ENCODE measurements at places on chromosomes 11 and 22. TPM values are rescaled to one million over a fixed set of nuclear protein-coding genes. Genes with fewer than 3 reads are reported as not detected.

The GGTLC2 gene
- total RNA-seq: not detected

The CYTH4 gene
- 41.1 TPM for total RNA-seq

The ZNF215 gene
- 0.24 TPM for total RNA-seq

The OR2D2 gene
- total RNA-seq: not detected

The RAB39A gene
- 0.53 TPM for total RNA-seq

The SCGB1C1 gene
- total RNA-seq: not detected

The CHRNA10 gene
- 3.4 TPM for total RNA-seq

The OR51B4 gene
- total RNA-seq: not detected

The KLHL35 gene
- 1.5 TPM for total RNA-seq

The TMPRSS13 gene
- total RNA-seq: 0.36 TPM

The DCHS1 gene
- total RNA-seq: 1.6 TPM

The SYVN1 gene
- total RNA-seq: 78.8 TPM

The VPREB1 gene
- not detected for total RNA-seq

The MYRF gene
- 3.7 TPM for total RNA-seq

DNA sequence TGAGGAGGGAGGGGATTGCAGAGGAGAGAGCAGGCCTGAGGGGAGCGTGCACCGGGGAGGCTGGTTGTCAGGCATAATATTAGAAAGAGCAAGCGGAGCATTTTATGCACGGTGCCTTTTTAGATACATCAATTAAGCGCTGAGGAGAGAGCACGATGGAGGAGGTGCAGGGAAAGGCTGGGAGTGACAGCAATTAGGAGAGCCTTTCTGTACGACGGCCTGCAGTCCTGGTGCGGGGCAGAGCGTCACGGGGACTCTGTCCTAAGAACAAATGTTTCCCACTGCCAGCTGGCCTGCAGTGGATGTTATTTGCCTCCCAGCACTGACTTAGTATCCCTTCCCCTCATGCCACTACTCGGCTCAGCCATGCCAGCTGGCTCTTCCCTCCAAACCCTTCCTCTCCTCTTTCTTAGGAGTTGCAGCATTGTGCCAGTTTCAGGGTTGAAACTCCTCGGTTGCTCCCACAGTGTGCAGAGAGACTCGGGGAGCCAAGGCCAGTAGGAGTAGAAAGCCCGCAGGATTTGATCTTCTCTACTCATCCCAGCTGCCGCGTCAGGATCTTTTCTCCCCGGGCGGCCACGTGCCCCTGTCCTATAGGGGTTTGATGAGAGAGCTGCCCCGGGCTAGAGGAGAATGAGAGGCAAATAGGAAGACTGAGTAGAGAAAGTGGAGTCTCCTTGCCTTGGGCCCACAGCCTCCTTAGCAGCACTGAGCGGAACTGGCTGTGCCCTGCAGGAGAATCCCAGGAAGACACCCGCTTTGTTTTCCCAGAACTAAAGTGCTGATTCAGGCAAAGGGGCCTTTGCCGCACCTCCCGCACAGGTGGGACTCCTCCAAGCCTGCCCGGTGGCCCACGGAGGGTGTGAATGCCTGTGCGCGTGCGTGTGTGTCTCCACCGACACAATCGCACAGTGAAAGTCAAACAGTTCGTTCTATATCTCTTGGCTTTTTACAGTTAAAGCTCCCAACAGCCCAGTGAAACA is 875.3 kb downstream of the NTM start:
- H3K4me3 ChIP-seq: no peak overlapping the region
- no peaks in the 10 kb centered on the region for H3K4me1 ChIP-seq
- H3K36me3 ChIP-seq: no peaks in the 10 kb centered on the region
- no peak for DNase-seq

DNA sequence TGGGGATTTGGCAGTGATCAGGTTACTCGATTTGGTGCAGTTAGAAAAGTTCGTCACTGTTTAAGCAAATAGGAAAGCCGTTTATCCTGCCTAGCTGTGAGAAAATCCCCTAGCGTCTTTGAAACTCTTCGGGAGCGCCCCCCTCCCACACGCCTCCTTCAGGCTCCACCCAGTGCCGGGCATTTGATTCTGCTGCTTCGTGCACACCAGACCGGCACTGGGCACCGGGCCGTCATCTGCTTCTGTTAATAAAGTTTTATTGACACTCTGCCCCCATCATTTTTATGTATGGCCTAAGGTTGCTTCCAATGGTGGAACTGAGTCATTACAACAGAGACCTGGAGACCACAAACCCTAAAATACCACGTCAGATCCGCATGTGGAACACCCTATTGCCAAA is 50.9 kb downstream of the IGF2 start:
- peaks cover 20% of the 10 kb centered on the region for H3K27me3 ChIP-seq
- no peak for DNase-seq
- H3K4me3 ChIP-seq: no peak overlapping the region
- H3K36me3 ChIP-seq: peaks cover 7% of the 10 kb centered on the region
- no peak overlapping the region for H3K27ac ChIP-seq
- H3K4me1 ChIP-seq: no peaks in the 10 kb centered on the region

- no peak overlapping the region for H3K4me3 ChIP-seq
- peaks cover 8% of the 10 kb centered on the region for H3K4me1 ChIP-seq
Observed at GRCh38 chr11:78354408-78355308, 63.0 kb downstream of the GAB2 start.

DNA sequence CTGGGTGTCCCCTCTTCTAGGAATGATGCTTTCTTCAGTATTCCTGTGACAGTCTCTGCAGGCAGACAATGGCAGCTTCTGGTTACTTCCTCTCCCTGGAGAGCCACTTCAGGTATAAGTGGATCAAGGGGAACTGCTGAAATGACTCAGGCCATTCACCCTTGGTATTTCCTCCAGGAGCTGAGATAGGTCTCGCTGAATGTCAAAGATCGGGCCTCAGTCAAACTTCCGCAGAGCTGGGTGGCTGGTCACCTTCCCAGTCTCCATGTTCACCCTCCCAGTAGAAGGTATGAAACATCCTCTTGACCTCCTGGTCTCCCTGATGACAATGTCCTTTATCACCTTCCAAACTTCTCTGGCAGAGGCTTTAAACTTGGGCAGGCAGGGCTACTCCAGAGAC is 1.8 kb upstream of the ANKK1 start:
- H3K27me3 ChIP-seq: peaks cover 6% of the 10 kb centered on the region
- H3K27ac ChIP-seq: no peak overlapping the region
- no peak for DNase-seq
- no peak overlapping the region for H3K4me3 ChIP-seq
- H3K36me3 ChIP-seq: no peaks in the 10 kb centered on the region
- H3K4me1 ChIP-seq: no peaks in the 10 kb centered on the region

GRCh38 chr11:103947546-103947919 is 88.9 kb upstream of the DDI1 start:
- no peak overlapping the region for H3K4me3 ChIP-seq
- H3K36me3 ChIP-seq: peaks cover 10% of the 10 kb centered on the region
- no peak for DNase-seq
- no peaks in the 10 kb centered on the region for H3K27me3 ChIP-seq
- H3K27ac ChIP-seq: no peak overlapping the region
- peaks cover 7% of the 10 kb centered on the region for H3K4me1 ChIP-seq

- no peaks in the 10 kb centered on the region for H3K36me3 ChIP-seq
- no peak overlapping the region for H3K4me3 ChIP-seq
- H3K4me1 ChIP-seq: no peaks in the 10 kb centered on the region
Observed at GRCh38 chr11:11290354-11290753, 62.7 kb downstream of the CSNK2A3 start.

GRCh38 chr22:39214383-39215069 is 30.3 kb downstream of the PDGFB start:
- H3K4me1 ChIP-seq: peaks cover 5% of the 10 kb centered on the region
- no peaks in the 10 kb centered on the region for H3K36me3 ChIP-seq
- no peak for DNase-seq

DNA sequence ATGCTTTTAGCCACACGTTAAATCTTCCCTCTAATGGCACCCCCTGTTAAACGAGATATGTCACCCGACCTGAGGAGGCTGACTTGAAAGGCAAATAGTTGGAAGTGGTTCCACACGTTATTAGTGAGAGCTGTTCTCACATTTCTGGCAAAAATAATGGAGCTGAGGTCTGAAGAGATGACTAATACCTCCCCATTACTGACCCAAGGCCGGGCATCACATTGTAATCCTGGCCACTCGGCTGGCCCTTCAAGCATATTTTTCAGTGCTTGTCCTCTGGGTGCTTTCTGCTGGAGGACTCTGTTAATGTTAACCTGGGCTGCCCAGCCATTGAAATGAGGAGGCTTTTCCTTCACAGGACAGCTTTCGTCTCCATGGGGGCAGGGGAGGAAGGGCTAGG is 260.0 kb upstream of the CADM1 start:
- peaks cover 4% of the 10 kb centered on the region for H3K4me1 ChIP-seq
- H3K36me3 ChIP-seq: no peaks in the 10 kb centered on the region
- peaks cover 5% of the 10 kb centered on the region for H3K27me3 ChIP-seq
- no peak overlapping the region for H3K27ac ChIP-seq

DNA sequence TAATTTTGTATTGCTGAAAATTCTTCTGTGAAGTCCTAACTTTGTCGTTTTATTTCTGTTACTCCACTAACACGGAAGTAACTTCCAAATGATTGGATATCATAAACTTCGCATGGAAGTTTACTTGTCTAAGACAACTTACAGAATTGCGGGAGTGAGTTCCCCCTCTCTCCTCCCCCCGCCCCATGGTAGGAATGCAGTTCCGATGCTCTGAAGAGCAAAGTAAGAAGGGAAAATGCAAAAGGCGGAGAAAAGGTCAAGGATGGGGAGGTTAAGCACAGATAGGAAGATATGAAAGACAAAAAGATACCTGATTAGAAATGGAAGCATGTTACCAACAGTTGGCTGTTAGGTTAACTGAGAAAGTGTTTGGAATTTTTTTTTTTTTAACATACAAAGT is 1.3 kb downstream of the EIF3M start:
- H3K4me1 ChIP-seq: peaks cover 33% of the 10 kb centered on the region
- DNase-seq: no peak
- H3K36me3 ChIP-seq: peaks cover 14% of the 10 kb centered on the region
- H3K27ac ChIP-seq: peak overlapping the region; percentile 96

DNA sequence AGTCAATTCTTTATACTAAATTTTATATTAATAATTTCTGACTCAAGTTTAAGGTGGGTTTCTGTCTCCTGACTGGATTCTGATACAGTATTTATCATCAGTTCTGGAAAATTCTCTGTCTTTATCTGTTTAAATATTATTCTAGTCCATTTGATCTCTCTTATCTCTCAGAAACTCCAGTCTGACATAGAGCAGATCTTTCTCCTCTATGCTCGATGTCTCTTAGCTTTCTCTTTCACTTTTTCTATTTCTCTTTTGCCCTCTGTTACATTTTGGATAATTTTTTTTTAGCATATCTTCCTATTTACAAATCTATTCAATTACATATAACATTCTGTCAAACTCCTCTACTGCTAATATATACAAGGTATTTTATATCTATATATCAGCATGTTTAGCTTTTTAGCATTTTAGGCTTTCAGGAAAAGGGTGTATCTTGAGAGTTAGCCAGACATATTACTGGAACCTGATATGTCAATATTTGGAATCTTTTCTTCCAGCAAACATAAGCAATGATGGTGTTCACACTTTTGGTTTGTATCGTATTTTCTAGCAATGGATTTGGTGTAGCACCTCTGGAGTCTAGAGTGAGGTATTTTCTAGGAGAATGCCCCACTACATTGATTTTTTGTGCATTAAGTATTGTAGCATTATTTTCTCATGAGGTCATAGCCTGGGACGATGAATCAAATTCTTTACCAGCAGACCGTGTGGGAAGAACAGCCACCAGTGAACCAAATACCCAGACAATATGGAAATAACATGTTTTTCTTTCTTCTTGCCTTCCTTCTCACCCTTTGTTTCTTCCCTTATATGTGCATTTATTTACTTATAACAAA is 4.1 kb upstream of the NNMT start:
- DNase-seq: no peak
- no peak overlapping the region for H3K4me3 ChIP-seq
- H3K4me1 ChIP-seq: no peaks in the 10 kb centered on the region
- H3K27me3 ChIP-seq: peaks cover 25% of the 10 kb centered on the region

DNA sequence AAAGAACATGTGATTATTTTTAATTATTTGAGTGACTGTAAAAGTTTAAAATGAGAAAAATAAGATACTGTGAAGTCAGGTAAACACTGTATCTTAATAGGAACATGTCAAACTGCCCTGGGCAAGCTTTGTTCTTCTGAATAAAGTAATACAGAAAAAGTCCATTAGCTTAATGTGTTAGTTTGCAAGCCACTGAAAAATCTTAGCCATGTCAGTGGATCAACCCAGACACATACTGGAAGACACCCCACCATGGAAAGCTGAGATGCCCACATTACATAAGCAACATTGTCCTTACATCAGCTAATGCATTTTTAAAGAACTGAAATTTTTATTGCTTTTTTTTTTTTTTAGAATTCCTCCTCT is 155.2 kb downstream of the BBOX1 start:
- H3K27me3 ChIP-seq: no peaks in the 10 kb centered on the region
- no peaks in the 10 kb centered on the region for H3K4me1 ChIP-seq
- H3K36me3 ChIP-seq: no peaks in the 10 kb centered on the region
- no peak for DNase-seq
- no peak overlapping the region for H3K27ac ChIP-seq
- H3K4me3 ChIP-seq: no peak overlapping the region

- H3K27ac ChIP-seq: no peak overlapping the region
- peak; percentile 10 for DNase-seq
- H3K4me1 ChIP-seq: peaks cover 8% of the 10 kb centered on the region
- H3K4me3 ChIP-seq: no peak overlapping the region
- H3K27me3 ChIP-seq: peaks cover 15% of the 10 kb centered on the region
Observed at GRCh38 chr22:43390872-43391271, 20.9 kb upstream of the MPPED1 start.

DNA sequence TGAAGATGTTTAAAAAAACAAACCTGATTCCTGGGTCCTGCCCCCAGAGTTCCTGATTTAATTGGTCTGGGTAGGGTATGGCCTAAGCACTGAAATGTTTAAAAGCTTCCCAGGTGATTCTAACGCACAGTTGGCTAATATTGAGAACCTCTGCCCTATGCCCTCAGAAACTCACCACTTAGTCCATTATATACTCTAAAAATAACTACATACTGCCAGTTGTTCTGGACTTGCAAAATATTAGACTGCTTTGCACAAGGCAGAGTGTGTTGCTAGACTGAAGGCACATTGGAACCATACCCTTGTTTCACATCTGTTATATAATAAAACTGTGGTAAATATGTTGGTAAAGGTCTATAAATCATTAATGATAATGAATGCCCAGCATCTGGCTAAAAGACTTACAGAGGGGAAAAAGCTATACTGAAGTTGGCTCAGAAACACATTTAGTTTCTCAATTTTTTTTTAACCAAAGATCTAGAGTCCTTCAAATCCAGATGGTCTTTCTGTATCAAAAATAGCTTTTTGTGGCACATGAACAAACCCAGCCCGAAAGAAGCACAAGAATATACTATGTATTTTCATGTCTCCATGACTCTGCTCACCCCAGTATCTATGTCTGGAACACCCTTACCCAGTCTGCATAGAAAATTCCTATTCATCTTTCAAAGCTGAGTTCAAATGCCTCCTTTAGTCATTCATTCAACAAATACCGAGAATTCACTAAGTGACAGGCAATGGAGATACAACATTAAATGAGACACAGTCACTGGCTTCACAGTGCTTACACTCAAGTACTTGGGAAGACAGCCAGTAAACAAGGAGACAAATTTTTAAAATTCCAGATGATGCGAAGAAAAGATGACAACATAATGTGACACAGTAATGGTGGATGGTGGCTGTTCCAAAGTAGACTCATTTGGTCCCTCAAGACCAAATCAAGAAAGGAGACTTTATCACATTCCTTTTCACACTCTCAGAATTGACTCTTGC is 44.1 kb downstream of the RBFOX2 start:
- peaks cover 51% of the 10 kb centered on the region for H3K27me3 ChIP-seq
- DNase-seq: no peak
- H3K36me3 ChIP-seq: no peaks in the 10 kb centered on the region
- no peak overlapping the region for H3K27ac ChIP-seq

Data from natural killer cell treated with Interleukin-12 subunit alpha and Interleukin-12 subunit beta and Interleukin-15 and Interleukin-18, amount 100 ng/mL, for 72 hours (primary cell).